ENCODE measurements at places on chromosomes 1 and 21.

DNA sequence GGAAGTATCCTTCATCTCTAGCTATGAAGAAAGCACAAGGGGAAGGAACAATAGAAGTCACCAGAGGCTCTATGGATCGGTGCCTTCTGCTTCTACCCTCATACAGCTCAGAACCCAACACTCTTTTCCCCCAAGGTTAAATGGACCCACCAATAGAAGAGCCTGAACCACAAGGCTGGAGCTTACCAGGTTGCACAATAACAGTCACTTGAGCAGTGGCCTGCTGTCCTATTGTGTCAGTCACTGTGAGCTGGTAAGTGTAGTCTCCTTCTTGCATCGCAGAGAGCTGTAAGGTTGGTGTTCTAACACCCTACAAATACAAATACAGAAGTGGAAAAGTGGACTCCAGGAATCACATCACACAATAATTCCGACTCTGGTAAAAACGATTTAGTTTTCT lies 103.0 kb downstream of the KIAA0319L start:
- DNase-seq: no peak

DNA sequence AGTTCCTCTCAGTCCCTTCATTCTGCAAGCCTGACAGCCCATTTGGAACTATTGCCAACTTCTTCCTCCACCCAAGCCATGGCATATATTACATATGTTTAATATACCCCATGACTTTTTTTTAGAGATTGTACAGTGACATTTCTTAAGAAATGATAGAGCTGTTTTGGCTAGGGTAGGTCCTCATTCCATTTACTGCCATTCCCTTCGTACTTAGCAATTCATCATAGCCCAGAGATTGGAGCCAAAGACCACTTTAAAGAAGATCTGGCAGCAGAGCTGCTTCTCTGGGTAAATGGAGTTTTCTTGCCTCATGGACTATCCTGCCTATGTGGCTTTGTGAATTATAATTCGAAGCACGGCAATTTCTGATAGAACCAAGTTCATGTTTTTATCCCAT lies 93.4 kb downstream of the ST3GAL3 start:
- DNase-seq: no peak

DNA sequence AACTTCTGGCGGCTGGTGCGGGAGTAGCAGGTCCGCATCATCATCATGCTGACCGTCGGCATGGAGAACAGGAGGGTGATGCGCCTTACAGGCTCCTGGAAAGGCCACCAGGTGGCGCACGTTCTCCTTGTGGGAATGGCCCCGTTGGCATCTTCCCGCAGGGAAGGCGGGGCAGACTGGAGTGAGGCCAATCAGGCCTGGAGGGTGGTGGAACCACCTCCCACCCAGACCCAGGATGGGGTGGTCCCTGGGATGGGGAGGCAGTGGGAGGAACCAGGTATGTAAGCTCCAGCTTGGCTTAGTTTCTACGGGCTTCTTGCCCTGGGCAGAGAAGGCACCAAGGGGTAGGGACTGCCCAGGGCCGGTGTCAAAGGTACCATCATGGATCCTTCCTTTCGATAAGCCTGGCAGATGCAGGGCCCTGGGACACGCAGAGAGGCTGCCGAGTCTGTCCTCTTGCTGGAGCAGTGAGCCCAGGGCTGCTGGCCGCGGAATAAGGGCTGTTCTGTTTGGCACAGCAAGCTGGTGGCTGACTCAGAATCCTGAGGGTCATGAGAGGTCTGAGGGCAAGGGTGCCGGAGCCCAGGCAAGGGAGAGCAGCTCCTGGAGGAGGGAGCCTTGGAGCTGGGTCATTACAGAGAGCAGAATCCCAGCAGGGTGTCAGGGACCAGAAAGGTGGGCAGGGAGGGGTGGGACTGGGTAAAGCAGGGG lies 8.7 kb upstream of the LGR6 start:
- DNase-seq: peak; percentile 35

DNA sequence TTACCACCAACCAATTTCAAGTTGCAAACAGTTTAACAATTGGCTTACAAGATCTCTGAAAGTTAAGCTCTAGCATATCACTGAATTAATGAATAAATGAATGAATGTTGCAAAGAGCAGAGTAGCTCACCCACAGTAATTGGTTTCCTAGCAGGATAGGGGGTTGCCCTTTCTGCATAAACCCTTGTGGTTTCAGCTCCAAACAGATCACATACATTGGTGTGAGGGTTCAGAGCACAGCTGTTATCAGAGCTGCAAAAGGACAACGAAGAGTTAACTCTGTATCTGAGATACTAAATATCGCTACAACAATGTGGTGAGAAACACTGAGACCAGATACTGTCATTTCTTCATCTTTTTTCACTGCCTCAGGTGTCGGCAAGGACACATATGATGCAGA lies 46.6 kb downstream of the NTNG1 start:
- no peak for DNase-seq

GRCh38 chr1:158002631-158003405 lies 9.4 kb downstream of the KIRREL1 start:
- no peak for DNase-seq

DNA sequence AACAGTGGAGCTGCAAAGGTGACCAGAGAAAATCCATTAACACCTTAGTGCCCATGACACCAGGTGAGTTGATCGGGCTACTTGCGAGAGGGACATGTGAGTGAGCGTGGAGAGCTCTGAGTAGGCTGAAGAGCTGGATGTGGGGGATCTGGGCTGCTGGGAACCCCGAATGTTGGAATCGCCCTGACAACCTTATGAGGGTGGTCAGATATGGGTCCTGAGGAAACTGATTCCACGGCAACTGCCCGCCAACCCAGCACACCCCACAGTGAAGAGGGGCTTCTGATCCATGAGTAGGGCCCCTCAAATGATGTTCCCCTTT lies 705 bp upstream of the QSOX1 start:
- DNase-seq: no peak

All from hypothalamus (tissue), 51 donors.